SHP77 (cell line): ENCODE measurements at places on chromosomes 4 and X.

GRCh38 chrX:46673620-46674359, 85.1 kb downstream of the SLC9A7 start:
- DNase-seq = no peak

GRCh38 chrX:155745792-155746191, 133.0 kb upstream of the TMLHE start:
- peak; percentile 43 for DNase-seq

DNA sequence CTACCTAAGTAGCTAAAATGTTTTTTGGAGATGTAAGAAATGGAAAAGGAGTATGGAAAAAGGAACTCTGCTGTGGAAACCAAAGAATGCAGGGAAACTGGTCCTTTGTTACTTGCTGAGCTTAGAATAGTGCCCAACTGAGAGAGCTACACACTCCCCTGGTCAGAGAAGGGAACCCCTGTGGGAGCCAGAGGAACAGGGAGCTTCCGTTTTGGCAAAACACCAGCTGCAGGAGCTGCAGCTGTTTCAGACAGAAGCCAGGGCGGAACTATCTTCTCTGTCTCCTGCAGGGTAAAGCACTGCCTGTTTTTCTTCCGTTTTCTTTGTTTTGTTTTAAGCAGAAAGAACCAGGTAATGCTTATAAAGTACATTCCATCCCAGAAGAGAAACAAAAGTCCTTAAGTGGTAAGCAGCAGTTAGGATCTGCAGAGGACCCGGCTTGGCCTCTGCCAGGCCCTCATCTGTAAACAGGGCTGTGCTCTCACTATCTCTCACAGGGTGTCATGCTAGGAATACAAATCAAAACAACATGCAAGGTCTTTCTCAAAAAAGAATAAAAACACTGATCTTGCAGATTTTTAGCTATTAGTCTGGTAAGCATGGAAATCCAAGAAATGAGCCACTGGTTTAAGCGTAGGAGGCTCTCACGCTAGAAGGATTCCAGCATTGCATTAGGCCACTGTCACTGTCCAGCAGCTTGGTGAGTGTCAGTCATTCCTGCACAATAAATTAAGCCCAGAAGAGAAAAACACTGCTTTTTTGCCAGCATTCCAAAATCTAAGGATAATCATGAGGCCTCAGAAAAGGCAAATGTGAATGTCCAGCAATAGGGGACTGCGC, 76.1 kb downstream of the CHST7 start:
- peak; percentile 25 for DNase-seq

- DNase-seq = no peak
Measured at GRCh38 chr4:48483777-48484493, 792 bp downstream of the SLC10A4 start.

GRCh38 chrX:43573441-43574015, 82.6 kb upstream of the MAOA start:
- no peak for DNase-seq

DNA sequence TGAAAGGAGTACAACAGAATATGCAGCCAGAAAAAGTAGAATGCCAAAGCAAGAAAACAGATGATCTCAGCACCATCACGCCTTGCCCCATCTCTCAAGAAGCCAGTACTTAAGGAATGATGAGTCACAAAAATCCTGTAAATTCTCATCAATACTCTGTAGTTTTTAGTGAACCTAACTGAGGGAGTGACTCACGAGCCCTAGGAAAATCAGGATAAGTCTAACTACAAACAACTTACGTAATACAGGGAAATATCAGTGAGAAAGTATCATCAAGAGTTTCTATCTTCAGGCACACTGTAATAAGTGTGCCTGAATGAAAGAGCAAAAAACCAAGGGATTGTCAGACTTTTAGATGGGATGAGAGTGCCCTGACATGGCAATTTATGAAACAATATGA, 644.4 kb downstream of the STPG2 start:
- no peak for DNase-seq

DNA sequence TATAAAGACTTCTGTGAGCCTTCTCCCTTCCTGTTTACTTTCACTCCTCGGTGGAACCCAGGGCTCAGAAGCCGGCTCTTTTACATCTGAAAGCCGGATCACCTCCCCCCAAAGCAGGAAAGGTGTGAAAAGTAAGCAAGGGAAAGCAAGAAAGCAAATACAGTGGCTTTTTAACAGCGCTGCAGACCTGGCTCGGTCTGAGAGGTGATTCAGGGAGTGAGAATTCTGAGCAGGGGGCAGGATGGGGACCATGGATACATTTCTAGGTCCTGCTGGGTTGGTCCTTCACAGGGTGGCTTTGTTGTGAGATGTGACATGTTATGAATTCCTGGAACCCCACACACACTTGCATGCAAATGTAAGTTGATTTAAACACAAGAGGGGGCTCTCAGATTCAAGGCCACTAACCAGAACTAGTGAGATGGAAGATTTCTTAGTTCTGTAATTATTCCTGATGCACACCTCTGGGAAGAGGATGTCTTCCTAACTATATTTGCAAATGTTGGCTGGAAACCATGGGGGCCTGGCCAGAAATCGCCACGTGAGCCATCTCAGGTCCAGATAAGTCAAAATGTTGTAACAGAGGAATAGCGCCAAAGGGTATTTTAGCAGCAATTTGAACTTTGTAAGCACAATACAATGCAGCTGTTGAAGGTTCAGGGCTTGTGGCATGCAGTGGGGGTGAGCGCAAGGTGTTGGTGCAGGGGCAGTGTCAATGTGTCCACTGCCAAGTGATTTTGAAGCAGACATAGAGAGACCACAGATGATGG, 670.1 kb upstream of the LCORL start:
- no peak for DNase-seq

- no peak for DNase-seq
Measured at GRCh38 chrX:71657267-71657666, 10.1 kb upstream of the LOC101059915 start.

DNA sequence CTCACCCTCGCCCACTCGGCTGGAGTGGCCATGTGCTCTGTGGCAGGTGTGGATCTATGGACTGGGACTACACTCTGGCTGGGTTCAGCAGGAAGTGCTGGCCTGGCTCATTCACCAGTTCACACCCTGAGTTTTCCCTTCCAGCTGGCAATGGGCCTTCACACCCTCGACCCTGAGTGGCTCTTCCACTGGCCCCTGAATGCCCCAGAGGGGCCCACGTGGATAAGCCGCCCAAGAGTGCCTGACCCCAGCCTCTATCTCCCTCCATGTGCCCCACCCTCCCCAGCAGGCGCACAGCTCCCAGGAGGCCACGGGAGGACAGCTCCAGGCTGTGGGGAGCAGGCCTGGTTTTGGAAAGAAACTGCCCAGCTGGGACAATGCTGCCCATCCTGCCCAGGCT, 234.1 kb downstream of the AFAP1 start:
- no peak for DNase-seq

DNA sequence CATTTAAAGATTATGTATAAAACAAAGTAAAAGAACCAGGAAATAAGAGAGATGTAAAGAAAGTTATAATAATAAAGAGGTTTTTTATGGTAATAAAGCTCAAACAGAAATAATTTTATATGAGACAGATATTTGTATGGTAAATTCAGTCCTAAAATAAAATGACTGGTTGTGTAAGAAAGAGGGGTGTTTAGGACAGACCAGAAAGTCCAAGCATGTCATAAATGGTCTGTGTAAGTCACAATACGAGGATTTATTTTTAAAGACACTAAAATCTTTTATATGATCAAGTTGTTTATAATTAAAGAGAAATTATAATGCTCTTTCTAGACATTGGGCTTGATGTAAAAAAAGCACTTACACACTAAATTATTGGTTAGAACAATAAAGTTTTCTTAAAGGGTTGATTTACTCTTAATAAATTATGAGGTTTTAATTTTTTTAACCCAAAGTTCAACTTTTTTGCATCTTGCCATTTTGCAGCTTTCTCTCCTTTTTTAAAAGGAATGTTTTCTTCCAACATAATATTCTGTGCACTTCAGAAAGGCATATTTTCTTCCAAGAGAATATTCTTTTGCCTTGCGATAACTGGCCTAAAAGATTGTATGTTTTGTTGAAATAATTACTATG, 61.9 kb upstream of the TCEAL2 start:
- no peak for DNase-seq

- DNase-seq = peak; percentile 66
Measured at GRCh38 chrX:56248492-56248891, 16.3 kb downstream of the KLF8 start.

DNA sequence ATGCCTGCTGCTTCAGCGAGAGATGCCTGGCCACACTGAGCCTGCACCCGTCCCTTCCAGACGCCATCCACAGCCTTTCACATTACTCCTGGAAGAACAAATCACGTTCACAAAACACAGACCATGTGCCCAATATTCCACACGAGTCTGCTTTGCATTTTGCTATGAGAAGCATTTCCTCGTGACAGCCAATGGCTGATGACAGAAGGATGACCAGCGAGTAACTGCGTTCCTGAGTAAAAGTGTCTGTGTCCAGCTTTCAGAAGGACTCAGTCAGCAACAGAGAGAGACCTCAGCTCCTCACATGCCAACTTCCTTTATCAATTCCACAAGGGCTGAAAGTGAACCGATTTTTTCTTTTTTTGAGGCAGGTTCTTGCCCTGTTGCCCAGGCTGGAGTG, 19.5 kb downstream of the NAT8L start:
- DNase-seq = no peak

DNA sequence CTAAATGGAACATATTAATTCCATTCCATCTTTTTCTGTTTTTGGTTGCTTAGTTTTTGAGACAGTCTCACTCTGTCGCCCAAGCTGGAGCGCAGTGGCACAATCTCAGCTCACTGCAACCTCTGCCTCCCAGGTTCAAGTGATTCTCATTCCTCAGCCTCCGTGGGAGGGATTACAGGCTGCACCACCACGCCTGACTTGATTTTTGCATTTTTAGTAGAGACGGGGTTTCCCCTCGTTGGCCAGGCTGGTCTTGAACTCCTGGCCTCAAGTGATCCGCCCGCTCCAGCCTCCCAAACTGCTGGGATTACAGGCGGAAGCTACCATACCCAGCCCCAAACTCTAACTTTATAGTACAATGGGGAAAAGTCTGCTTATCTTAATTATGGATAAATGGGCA, 11.2 kb downstream of the HNRNPD start:
- no peak for DNase-seq

- no peak for DNase-seq
Measured at GRCh38 chr4:118367361-118367760, 14.6 kb upstream of the PRSS12 start.

DNA sequence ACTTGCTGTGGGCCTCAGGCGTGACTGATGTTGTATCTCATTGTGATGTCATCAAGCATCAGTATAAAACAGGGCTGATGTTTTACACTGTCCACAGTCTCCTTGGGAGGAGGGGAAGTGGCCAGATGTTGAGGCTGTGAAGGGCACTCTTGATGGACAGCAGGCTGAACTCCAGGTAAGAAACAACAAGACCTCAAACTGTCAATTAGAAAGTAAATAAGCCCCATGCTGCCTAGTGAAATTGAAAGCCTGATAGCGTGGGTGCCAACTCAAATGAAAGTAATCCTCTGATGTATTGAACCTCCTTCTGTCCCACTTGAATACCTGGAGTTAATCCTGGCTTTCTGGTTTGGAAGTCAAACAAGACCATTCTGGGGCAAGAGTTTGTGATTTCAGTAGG, 19.7 kb downstream of the VSIG1 start:
- no peak for DNase-seq

DNA sequence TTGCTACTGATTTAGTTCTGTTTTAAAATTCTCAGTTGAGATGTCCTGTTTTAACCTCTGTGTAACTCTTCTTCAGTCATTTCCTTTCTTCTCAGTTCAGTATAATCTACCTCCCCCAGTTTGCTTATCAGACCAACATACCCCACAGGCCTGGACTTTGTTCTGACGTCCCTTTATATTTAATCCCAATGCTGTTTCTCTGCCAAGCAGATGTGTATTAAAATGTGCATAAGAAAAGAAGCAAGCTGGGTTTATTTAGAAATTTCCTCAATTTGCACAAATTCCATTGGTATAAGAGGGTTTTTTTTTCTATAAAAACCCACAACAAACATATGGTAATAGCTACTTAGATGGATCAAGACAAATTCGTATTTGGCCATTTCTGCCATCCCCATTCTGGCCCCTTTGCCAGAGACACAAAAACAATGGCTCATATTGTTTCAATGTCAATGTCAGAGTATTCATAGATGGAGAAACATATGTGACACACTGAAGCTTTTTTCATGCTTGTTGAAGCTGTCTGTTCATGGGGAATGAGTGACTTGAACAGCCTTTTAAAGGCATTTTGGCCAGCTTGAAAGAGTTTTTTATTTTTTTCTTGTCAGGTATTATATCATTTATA, 24.5 kb downstream of the HCCS start:
- DNase-seq = no peak

DNA sequence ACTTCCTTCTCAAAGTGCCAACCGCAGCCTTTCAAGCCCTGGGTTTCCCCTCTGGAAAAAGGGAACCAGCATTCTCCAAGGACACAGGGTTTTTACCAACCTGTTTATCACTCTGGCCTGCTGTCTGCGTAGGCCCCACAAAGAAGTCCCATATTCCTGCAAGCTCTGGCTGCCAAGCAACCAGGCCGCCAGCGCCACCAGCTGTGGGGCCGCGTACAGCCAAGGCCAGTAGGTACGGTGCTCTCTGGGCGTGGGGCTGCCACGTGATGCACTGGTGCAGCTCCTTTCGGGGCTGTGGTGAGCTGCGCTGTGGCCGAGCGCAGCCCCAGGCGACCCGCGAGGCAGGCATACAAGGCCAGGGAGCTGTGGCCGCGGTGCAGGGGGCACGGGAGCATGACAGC, 22.1 kb downstream of the LUZP4 start:
- DNase-seq = no peak

DNA sequence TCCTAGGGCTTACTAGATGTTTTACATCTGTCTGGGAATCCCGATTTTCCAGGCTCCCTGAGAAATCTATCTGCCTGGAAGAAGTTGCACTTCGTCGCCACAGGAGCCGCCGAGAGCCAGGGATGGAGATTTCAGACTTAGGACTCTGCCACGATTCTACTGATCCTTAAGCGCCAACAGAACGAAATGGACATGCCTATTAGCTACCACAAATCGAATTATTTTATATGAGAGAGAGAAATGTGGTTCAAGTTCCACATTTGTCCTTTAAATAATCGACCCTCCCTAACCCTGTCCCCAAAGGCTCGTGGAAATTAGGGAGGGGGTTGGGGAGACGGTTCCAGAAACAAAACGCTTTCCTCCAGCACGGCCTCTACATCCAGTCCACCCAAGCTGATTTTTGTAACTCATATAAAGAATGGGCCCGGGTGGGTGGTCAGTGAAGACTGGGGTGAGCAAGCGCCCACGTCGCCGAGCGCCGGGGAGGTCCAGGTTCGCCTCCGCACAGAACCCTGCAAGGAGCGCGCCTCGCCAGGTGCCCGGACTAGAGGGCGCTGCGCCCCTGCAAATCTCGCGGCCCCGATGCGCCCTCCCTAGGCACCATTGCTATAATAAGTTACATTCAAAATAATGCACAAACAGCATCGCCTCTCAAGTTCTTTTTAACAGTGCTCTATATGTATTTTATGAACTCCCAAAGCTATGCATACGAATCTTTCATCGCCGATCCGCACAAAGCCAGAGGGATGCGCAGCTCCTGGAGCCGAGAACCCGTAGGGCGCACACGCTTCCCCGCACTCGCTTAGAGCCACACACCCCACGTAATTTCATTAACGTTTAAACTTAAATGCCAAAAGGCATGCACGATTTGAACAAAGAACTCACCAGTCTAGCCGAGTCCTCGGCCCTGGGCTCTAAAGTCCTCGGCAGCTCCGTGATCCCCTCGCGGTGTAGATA, 2.1 kb upstream of the FAT1 start:
- DNase-seq = peak; percentile 77
